ENCODE measurements at places on chromosomes 4 and X.

- no peak for DNase-seq
Observed at GRCh38 chr4:169601016-169601771, 11.2 kb downstream of the NEK1 start.

DNA sequence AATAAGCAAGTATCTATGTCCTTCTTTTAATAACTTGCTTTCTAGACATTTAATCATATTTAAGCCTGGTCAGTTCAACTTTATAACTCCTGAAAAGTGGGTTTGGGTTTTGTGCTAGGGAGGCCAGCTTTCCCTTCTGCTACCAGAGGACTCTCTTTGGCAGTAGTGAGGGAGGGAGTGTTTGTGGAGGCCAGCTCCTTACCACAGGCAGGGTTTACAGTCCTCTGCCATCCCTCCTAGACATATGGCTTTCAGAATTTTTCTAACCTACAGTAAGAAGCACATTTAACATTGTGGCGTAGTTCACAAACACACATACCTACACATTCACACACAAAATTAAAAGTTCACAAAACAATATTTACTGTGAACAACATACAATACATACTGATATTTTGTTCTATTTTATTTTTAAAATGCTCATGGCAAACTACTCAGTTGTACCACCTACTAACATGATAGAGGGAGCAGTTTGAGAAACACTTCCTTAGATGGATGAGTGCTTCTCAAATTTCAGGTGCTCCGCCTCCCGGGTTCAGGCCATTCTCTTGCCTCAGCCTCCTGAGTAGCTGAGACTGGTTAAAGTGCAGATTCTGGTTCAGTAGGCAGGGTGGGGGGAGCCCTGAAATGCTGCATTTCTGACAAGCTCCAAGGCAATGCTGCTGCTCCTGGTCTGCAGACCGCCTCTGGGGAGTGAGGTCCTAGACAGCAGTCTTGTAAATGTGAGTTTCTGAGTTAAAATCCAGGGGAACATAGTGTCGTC, 86.7 kb downstream of the PTTG2 start:
- no peak for DNase-seq

DNA sequence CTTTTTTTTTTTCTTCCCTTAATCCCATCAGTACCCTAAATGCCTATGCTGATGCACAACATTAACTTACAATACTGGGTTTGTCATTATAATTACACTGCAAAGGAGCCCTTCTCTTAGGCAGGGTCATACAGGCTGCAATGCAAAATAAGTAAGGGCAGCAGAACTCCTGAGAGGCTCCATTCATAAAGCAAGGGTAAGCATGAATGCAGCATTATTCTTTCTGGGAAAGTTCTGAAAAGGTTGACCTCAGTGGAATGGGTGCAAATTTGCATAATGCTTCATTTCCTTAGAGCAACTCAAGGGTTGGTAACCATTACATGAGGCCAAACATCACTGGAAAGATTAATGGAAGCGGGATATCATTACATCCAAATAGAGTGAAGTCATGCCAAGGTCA, 789.2 kb downstream of the KLHL13 start:
- DNase-seq: no peak

DNA sequence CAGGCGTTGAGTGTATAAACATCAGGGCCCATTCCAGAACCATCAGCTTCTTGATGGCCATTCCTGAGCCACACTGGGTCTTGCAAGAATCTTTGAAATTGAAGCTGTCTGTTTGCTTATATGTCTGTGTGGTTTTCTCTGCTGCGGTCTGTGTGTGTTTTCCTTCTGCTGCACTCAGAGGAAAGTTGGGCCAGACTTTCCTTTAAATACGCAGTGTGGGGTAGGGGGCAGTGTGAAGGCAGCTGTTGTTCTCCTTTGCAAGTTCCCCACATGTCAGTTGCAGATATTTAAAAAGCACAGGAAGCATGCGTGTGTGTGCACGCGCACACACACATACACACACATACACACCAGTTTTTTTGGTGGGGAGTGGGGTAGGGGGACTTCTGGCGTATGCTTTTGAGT, 32.1 kb downstream of the CCKAR start:
- no peak for DNase-seq

DNA sequence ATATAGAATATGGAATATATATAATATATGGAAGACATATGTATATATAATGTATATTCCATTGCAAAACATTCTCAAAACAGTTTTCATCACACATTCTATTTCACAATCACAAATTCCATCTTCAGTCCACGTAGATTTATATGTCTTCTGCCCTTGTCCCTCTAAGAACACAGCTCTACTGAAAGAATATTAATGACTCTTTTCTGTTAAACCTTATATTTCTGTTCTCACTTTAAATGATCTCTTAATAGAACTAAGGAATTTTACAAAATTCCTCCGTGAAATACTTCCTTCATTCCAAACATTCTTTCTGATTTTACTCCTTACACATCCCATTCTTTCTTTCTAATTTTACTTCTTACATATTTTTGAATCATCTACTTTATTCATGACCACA, 1043.1 kb upstream of the PABPC4L start:
- no peak for DNase-seq

DNA sequence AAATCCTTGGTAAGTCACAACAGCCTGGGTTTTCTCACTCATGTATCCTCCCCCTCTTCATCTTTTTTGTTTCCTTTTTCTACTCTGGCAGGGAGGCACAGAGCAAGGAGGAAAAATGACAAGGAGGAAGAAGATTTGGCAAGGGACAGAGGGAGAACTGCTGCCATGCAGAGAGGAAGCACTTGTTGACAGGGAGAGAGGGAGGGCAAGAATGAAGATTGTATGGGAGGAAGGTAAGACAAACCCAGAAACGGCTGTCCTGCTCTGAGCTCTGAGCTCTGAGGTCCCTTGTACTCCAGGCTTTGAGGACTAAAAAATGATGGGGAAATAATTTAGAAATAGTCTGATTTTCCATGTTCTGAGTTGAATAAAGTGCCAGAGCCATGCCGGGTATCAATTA, 123.9 kb downstream of the DCHS2 start:
- DNase-seq: no peak

- DNase-seq: no peak
Observed at GRCh38 chrX:44876086-44876485, 3.1 kb downstream of the KDM6A start.

DNA sequence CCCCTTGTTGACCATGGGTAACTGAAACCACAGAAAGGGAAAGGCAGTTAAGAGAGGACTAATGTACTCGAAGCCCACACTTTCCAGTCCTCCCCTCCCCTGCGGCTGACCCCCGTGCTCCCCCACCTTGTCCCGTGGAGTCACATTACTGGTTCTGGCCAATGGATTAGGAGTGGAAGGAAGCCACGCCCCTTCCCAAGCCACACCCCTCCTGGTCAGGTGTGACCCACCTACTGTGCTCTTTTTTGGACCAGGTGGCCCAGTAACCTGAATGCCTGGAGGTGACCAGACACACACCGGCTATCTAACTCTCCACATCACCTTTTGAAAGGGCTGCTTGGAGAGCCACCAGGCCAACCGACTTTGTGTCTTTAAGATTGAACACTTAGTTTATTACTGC, 109.3 kb upstream of the MSX1 start:
- no peak for DNase-seq

DNA sequence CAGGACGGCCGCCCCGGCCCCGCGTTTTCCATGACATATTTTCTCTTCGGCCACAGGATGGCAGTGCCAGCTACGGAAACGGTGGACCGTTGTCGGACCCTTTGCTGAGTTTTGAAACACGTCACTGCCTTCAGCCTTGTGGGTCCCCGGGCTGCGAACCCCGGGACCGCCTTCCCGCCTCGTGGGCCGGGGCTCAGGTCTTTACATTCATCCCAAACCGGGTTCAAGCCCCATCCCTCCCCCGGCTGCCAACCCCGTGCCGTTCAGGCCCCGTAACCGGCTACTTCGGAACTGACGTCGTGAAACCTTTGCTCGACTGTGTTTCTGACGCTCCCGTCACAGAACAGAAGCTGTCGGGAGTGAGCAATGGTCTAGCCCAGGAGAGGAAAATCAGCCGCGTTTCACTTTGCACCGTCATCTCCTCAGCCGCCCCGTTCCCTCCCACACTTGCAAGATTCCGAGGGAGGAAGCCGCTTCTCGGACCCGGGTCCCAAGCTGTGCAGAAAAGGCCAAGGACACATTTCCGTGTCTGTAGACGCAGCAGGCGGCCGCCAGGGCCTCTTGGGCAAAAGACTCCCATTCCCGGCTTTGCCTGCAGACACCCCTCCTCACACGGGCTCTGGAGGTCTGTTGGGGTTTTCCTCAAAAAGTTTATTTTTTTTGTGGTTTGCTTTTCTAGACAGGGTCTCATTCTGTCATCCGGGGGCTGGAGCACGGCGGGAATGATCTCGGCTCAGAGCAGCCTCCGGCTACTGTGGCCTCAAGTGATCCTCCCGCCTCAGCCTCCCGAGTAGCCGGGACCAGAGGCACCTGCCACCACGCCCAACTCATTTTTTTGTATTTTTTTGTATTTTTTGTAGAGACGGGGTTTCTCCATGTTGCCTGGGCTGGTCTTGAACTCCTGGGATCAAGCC, 41.4 kb upstream of the PPP2R3B start:
- DNase-seq: no peak

GRCh38 chrX:9227276-9227675, 193.3 kb upstream of the FAM9B start:
- no peak for DNase-seq

- DNase-seq: no peak
Observed at GRCh38 chrX:356385-357034, 30.2 kb downstream of the PPP2R3B start.

DNA sequence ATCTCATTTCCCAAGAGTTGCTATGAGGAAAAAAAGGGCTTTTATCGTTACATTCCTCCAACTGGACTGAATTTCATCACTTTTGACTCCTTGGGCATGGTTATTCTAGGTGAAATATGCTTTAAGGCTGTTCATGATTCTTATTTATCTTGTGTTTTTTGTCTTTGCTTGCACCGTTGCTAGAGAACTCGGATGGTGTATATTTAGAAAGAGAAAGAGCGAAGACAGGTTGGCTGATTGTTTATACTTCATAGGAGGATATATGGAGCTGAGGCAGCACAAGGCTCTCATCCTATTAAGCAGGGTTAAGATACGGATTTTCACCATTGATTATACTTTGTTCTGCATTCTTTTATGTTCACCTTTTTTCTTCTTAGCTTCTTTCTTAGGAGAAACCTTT, 94.9 kb upstream of the GEMIN8 start:
- no peak for DNase-seq

DNA sequence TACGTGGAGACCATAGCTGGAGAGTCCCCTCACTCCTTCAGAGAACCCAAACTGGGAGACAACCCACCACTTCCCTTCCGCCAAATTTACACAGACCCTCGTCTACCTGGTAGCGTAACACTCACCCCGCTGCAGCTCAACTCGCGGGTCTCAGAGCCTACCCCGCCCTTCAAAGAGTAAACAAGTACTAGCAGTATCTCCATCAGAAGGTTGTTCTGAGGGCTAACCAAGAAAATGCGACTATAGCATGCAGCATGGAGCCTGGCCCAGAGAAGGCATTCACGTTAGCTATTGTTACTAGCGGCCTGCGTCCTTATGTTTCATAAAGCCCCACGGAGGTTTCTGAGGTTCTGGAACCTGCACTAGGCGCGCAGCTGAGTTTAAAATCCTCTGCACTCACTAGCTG, 531 bp upstream of the MANBA start:
- DNase-seq: no peak

DNA sequence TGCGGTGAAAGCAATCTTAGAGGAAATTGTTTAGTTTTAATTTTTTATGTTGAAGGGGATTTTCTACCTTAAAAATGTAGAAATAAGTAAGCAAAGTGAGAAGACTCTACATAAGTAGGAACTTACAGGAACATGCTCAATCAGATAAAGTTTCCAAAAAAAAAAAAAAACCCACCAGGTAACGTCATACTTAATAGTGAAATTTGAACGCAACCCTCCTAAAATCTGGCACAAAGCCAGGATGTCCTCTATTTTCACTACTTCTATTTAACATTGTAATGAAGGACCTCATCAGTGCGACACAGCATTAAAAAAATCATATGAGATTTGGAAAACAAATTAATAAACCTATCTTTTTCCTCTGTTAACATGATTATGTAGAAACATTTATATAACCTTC, 135.0 kb upstream of the FAT4 start:
- DNase-seq: no peak

- DNase-seq: no peak
Observed at GRCh38 chr4:149788300-149788699, 27.3 kb downstream of the IQCM start.

- no peak for DNase-seq
Observed at GRCh38 chr4:73707918-73708577, 32.3 kb upstream of the CXCL8 start.

- DNase-seq: no peak
Observed at GRCh38 chrX:31872007-31872406, 800.2 kb upstream of the FTHL17 start.

DNA sequence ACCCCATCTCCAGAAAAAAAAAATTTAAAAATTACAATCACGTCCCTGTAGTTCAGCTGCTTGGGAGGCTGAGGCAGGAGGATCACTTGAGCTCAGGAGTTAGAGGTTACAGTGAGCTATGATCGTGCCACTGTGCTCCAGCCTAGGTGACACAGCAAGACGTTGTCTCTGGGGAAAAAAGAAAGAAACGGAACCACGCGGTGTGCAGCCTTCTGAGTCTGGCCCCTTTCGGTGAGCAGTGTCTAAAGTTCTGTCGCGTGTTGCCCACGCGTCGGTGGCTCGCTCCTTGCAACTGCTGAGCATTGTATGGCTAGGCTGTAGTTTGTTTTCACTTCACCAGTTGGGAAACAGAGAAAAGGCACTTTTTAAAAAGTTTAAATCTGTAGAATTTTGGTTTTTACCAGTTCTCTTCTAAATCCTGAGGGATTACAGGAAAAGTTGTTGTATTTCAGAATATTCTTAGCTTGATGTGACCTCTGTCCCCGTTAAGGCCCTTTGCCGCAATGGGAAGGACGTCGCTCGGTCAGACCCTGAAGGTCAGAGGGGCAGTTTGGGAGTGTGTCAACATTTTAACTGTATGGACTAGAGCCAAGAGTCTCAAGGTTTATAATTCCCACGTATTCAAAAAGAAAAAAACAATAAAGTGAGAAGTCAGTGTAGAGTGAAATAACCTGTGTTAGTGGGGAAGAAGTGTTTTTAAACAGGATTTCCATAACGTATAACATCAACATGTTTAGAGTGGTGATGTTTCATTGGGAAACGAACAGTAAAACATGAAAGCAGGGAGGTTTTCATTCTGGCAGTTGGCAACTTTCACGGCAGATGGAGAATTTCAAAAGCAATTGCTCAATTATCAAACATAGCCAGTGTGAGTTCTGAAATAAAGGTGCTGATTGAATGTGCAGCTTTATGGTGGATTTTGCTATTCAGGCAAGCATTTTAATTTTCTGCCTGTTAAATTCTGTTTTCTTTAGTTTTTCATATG, 45.8 kb upstream of the MSANTD1 start:
- DNase-seq: no peak

DNA sequence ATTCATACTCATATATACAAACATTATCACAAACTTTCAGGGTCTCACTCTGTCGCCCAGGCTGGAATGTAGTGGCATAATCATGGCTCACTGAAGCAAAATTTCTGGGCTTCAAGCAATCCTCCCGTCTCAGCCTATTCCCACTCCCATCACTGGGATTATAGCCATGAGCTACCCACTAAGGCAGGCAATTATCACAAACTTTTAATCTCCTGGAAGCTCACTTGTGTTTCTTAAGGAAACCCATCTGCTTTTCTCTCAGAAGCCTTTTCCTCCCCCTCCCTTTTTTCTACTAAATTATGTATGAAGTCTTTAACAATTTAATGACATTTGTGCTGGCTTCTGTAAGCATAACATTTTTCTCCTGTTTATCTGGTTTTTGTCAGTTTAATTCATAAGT, 170.5 kb downstream of the AREG start:
- no peak for DNase-seq

- DNase-seq: no peak
Observed at GRCh38 chr4:1080432-1080831, 32.9 kb downstream of the RNF212 start.

- DNase-seq: no peak
Observed at GRCh38 chr4:45043911-45044310, 317.6 kb upstream of the GNPDA2 start.
